Iris pigment epithelial cell (primary cell): ENCODE measurements at places on chromosomes 16 and 17.

GRCh38 chr16:24918641-24919040, 72.9 kb downstream of the SLC5A11 start:
- DNase-seq, result no peak

GRCh38 chr17:79871131-79871530, 31.9 kb upstream of the CBX4 start:
- no peak for DNase-seq

GRCh38 chr16:70715055-70715858, 29.4 kb upstream of the MTSS2 start:
- DNase-seq, result peak; percentile 88

GRCh38 chr17:35374766-35375344, 1.4 kb upstream of the SLFN11 start:
- no peak for DNase-seq

DNA sequence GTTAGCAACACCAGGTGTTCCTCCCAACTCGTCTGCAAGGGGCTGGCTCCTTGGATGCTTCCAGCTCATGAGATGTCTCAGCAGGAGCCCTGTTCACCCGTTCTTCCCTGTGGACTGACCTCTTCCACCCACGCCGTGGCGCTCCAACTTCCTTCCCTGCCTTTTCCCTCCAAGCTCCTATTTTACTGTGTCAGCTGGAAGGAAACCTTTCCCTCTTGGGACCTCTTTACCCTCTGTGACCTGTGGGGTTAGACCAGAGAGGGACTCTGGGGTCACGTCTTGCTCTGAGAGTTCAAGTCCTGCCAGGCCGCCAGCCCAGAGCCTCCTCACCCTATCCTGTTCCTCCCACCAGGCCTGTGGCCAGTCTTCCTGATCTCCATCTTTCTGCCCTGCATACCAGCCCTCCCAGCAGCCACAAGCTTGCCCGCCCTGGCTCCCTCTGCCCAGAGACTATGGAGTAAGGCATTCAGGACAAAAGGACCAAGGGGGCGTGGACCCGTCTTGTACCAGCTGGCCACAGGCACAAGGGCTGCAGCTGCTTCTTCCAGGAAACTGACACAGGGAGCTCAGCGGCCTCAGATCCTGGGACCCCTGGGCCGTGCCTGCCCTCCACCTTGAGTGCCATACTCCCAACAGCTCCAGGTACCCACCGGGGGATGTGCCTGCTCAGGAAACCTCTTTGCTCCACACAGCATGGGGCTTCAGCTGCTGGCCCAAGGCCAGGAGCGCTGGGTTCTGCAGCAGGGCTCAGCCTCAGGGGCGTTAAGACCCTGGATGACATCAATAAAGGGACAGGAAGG, 3.0 kb downstream of the PAQR4 start:
- no peak for DNase-seq

- no peak for DNase-seq
Observed at GRCh38 chr17:7673239-7673638, 14.1 kb downstream of the TP53 start.

GRCh38 chr17:1096215-1096614, 83.6 kb downstream of the ABR start:
- DNase-seq, result no peak

DNA sequence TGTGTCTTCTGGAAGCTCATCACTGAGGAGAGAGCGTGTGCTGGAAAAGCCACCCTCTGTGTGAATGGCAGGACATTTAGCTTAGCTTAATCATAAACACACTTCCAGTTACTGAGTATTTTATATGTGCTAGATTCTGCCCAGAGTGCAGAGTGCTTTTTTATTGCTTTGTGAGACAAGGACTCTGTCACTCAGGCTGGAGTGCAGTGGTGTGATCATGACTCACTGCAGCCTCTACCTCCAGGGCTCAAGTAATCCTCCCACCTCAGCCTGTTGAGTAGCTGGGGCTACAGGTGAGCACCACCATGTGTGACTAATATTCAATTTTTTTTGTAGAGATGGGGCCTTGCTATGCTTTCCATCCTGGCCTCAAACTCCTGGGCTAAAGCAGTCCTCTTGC, 61.4 kb upstream of the IRX3 start:
- DNase-seq, result no peak

GRCh38 chr17:68576137-68576536, 25.0 kb downstream of the FAM20A start:
- DNase-seq, result no peak

GRCh38 chr17:36631022-36631421, 29.6 kb downstream of the MRM1 start:
- DNase-seq, result no peak

DNA sequence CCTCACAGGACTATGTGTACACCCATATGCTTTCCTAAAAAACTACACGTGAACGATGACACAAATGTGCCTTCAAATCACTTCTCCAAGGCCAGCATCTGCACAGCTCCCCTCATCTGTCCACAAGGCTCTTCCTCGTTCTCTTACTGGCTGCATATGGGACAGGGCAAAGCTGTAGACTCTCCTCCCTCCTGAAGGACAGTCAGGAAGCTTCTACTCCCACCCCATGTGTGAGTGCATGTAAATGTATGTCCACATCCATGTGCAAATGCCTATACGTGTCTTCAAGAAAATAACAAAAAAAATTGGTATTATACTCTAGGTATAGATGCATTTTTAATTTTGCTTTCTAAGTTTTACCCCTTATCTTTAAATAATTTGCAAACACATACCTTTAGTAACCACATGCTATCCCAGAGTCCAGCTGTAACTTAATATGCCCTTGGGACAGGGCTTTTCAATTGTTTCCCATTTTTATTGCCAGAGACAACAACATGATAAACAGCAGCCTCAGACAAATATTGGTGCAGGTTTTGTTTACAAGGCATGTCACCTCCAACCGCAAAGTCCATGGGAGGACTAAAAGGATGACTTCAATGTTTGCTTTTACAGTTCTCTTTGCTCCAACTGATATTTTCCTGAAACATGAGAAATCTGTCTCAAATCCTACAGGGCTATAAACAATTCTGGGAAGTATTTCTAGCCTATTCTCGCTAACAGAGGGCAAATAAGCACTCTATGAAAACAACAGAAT, 31.6 kb upstream of the FAAP100 start:
- DNase-seq, result peak; percentile 55

GRCh38 chr17:28598389-28598788, 436 bp downstream of the SPAG5 start:
- DNase-seq, result no peak

- DNase-seq, result no peak
Observed at GRCh38 chr16:85615014-85615851, 2.1 kb downstream of the GSE1 start.

DNA sequence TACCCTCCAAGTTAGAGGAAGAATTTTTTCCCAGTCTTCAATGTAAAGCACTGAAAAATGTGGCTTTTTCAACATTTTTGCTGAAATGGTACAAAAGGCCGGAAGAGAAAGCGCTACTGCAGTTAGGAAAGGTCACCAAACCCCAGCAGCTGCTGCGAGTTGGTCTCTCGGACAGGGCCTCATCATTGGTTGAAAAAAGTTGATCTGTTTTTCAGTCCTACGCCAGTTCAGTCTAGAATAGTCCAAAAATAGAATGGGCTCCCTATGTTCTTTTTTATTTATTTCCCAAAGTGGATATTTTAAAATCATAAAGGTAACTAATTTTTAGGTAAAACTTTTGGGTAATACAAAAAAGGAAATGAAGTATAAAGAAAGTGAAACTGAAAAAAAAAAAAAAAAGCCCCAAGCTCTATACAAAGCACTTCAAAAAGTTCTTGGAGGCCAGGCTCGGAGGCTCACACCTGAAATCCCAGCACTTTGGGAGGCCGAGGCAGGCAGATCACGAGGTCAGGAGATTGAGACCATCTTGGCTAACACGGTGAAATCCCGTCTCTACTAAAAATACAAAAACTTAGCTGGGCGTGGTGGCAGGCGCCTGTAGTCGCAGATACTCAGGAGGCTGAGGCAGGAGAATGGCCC, 17.4 kb downstream of the ADAP2 start:
- DNase-seq, result no peak

GRCh38 chr16:66093191-66093590, 273.3 kb upstream of the CDH5 start:
- DNase-seq, result peak; percentile 32

- peak; percentile 54 for DNase-seq
Observed at GRCh38 chr17:41738077-41738800, 3.8 kb upstream of the HAP1 start.

GRCh38 chr17:67400193-67400592, 23.1 kb downstream of the PITPNC1 start:
- DNase-seq, result no peak

GRCh38 chr17:64471440-64471839, 22.5 kb downstream of the MILR1 start:
- no peak for DNase-seq

GRCh38 chr16:79613009-79613408, 12.5 kb upstream of the MAF start:
- no peak for DNase-seq

GRCh38 chr17:42467889-42468288, 9.2 kb downstream of the ATP6V0A1 start:
- no peak for DNase-seq
